Inflammatory macrophage treated with lipopolysaccharide for 1 hour (primary cell): ENCODE measurements at places on chromosomes 6 and 20.
A peak's percentile ranks its signal among the peaks of the same experiment; 100 is the strongest.

GRCh38 chr20:36880741-36881250 is 4.9 kb downstream of the TLDC2 start:
- DNase-seq: no peak

GRCh38 chr6:63872233-63872632 is 236.6 kb downstream of the PHF3 start:
- no peak for DNase-seq

GRCh38 chr6:88575536-88575935 is 387.9 kb downstream of the RNGTT start:
- no peak for DNase-seq

DNA sequence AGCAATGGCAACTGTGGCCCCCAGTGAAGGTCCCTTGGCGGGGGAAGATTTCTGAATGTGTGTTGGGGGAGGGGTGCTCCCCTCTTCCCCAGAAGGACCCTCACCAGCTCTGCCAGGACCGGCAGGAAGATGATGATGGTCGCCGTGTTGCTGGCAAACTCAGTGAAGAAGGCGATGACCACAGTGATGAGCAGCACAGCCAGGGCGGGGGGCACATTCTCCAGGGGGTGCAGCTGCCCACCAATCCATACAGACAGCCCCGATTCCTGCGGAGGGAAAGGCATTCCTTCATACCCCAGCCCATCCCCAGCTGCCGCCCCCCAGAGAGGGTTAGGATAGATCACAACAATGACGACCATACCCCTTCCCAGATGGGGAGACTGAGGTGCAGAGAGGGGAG is 15.7 kb upstream of the OCSTAMP start:
- no peak for DNase-seq

DNA sequence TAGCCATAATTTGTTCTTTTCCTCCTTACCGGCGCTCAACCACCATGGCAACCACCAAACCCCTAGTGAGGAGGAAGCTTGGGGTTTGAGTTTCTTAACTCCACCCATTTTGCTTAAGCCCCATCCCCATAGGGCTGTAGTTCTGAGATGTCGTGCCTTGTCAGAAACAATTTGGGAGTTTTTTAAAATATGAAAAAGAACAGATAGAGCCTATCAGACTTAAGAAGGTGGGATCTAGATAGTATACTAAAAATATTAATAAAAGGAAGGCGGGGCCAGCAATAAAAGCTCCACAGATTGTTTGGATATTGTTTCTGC is 5.6 kb downstream of the BRD2 start:
- no peak for DNase-seq

- DNase-seq: no peak
These were observed 3.8 kb downstream of the PEX7 start for GRCh38 chr6:136826216-136826615.

DNA sequence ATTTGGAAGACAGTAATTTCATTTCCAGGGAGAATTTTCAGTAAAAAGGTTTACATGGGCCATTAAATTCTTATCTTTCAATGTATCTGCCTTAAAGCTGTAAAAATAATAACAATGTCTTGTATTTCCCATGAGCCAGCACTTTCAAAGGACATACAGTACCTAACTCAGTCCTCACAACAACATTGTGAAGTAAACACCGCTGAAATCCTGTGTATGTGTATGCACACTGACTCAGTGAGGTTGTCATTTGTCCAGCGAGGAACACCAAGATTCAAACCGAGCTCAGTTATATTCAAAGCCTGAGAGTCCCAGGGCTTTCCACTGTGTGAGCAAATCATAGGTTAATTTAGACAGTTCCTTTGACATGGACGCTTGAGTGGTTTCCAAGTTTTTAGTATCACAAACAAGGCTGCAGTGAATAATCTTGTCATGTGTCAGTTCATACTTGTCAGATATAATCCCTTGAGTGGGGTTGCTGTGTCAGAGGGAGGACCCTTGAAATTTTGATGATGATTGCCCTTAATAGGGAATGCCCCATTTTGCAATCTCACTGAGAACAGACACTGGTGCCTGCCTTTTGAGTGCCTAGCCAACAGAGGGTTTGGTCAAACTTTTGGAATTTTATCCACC is 50.0 kb upstream of the SLC22A23 start:
- DNase-seq: no peak

- DNase-seq: no peak
These were observed 85.0 kb downstream of the SULF2 start for GRCh38 chr20:47700327-47700726.

GRCh38 chr6:125828476-125829039 is 37.8 kb downstream of the NCOA7 start:
- no peak for DNase-seq

DNA sequence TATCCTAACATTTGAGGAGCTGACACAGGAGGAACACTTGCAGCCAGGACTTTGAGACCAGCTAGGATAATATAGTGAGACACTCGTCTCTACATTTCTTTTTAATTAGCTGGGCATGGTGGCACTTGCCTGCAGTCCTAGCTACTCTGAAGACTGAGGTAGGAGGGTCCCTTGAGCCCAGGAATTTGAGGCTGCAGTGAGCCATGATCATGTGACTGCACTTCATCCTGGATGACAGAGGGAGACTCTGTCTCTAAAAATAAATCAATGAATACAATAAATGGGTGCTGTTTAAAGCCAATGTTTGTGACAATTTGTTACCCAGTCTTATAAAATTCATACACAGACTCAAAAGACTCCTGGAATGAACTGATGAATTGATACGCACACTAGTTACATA is 1.8 kb upstream of the HLA-G start:
- no peak for DNase-seq

DNA sequence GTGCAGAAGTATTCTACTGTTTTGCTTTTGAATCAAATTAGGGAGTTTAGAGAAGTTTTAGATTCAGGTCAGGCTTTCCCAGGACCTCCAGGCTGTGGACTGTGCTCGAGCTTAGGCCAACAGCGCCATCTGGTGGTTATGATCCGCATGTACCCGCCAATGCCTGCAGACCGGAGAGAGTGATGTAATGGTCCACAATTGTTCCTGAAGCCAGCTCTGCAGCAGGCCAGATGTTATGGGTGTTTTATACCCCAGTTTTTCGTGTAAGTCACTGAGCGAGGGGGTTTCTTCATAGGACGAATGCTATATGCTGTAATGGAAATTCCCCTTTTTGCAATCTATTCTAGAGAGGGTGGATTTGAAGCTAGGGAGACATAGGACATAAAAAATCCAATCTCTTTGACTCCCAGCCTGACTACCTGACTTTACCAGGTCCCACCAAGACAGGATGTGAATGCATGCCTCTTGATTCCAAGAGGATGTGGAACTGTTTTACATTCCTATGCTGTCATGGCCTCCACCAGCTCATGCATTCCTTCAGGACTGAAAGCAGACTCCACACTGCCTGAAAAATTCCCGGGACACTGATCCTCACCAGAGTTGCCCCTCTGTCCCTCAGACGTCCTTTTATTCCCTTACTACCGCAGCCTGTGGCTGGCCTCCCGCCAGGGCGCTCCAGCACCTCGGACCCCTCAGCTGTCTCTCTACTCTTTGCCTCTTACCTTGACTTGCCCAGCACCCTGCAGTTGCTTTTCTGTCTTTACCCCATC is 41.2 kb upstream of the LY86 start:
- DNase-seq: peak; percentile 76

DNA sequence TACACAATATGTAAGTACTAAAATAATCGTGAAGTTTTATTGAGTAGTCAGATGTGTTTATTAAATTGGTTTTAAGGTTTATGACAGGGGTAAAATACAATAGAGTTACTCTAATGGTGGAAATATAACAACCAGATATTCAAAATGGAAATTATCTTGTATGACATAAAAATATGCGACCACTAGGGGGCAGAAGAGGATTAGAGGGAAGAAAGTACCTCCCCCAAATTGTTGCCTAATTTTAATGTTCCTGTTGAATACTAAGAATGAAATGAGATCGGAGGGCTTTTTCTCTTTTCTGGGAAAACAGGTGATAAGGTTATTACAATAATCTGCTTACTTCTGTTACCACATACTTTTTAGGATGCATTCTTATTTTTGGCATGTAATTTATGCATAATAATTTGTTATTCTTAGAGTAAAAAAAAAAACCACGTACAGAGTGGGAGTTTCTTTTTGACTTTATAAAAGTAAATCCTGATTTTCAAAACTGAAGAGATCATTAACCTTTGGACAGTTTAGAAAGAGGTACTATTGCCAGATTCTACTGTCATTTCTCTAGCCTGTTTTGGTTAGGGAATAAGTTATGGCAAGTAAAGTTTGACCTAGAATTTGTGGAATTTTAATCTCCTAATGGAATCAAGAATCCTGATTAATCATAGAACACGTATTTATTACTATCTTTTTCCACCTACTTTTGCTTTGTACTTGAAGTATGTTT is 159.2 kb downstream of the CD109 start:
- peak; percentile 97 for DNase-seq

GRCh38 chr6:47413752-47414422 is 63.7 kb upstream of the CD2AP start:
- peak; percentile 50 for DNase-seq

DNA sequence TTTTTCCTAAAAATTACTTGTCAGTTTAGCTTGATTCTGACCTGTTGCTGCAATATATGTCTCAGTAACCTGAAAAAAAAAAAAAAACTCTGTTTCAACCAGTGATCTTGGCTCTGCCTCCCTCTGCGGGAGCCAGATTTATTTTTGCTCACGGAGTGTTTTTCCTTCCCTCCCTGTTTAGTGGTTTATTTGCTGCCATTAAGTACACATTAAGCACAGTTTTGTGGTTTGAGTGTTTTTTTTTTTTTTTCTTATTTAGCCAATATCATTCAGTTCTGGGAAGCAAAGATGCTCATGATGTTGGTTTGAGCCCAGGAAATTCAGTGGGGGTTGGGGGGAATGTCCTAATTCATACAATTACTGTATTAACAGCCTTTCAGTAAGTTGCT is 110.1 kb upstream of the GPR6 start:
- DNase-seq: no peak

GRCh38 chr6:87766211-87766610 is 64.2 kb upstream of the AKIRIN2 start:
- DNase-seq: no peak

DNA sequence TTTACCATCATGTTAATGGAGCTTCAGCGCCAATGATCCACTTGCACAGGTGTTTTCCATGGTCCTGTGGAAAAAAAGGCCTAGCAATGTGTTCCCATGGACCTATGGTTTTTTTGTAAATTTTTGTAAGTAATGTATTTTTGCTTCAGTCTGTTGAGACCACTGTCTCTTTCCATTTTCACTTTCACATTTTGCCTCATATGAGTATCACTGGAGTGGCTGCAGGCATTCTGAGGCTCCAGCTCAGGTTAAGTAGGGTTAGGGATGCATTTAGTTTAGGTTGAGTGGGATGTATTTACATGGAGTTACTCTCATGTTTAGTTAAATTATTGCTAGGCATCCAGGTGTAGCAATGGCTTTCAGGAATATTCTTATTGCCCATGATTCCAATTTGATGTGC is 19.2 kb upstream of the LMBRD1 start:
- DNase-seq: no peak

DNA sequence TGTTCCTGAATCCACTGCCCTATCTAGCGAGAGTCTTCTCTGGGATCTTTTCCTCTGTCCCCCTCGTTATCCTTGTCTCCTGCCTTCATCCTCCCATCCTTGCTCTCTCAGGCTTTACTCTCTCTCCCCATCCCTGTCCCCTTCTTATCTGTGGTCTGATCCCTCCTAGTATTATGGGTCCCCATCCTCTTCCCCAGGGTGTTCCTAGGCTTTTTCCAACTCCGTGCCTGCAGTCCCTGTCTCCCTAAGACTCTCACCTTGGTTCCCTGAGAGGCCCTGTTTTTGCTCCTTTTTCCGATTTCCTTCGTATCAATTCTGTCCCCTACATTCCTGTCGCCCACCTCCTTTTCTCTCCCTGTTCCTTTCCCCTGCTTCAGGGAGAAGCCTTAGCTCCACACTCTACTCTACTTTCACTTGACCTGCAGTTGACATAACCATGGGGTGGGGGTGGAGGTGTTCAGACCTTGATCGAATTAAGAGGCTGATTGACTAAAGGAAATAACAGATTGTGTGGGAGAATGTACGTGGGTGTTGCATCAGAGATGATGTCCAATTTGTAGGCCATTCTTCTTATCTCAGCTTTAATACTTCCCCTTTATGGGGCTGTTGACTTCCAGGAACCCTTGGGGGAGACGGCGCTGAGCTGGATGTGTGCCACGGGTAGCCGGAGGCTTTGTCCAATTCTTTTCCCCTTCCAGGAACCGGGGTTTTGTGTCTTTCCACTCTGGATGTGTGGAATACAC is 905 bp downstream of the PPARD start:
- peak; percentile 65 for DNase-seq

DNA sequence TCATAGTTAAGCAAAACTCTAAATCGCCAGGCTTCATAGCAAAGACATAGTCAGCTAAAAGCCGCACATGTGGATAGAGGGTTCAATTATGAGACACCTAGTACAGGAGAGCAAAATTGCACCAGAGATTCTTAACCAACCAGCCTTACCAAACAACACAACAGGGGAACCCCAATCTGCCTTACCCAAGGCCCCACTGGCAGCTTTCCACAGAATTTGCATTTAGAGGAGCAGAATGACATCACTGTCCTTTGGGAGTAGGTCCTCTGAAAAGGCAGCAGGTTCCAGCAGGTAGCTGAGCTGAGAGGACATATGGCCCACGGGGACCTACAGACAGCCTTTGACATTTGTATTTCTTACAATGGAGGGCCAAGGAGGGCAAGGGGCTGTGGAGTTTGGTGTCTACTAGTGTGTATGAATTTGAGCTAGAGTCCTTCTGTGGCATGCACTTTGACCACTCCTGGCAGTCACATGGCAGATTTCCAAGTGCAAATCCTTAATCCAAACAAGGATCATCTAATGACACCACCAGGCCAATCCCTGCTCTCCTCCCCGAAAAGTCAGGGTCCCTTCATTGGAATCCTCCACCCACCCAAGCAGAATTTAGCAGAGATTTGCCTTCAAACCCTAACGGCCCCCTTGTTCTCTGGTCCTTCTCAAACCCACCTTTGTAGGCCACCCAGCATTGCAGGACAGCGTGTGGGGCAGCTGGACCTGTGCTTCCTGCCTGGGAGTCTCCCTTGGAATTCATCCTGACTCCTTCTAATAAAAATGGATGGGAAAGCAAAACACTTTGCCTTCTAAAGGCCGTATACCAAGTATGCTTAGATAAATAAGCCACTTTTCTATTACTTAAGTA is 171.2 kb upstream of the SUPT3H start:
- DNase-seq: peak; percentile 19

DNA sequence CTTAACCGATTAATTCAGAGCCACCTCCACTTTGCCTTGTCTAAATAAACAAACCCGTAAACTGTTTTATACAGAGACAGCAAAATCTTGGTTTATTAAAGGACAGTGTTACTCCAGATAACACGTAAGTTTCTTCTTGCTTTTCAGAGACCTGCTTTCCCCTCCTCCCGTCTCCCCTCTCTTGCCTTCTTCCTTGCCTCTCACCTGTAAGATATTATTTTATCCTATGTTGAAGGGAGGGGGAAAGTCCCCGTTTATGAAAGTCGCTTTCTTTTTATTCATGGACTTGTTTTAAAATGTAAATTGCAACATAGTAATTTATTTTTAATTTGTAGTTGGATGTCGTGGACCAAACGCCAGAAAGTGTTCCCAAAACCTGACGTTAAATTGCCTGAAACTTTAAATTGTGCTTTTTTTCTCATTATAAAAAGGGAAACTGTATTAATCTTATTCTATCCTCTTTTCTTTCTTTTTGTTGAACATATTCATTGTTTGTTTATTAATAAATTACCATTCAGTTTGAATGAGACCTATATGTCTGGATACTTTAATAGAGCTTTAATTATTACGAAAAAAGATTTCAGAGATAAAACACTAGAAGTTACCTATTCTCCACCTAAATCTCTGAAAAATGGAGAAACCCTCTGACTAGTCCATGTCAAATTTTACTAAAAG is 2.7 kb downstream of the FOXC1 start:
- no peak for DNase-seq
